RPMI7951 (cell line): ENCODE measurements at places on chromosomes 7 and 10. TPM values are rescaled to one million over a fixed set of nuclear protein-coding genes. Genes with fewer than 3 reads are reported as not detected.

CNPY1 gene
- total RNA-seq = not detected in 2 replicates

HTR7 gene
- total RNA-seq = 6.8 and 7.3 TPM in 2 replicates

OR2A5 gene
- total RNA-seq = not detected in 2 replicates

CCDC7 gene
- total RNA-seq = 3.8 and 9.4 TPM in 2 replicates

MSS51 gene
- 0.24 and 0.39 TPM in 2 replicates for total RNA-seq

AKR1E2 gene
- total RNA-seq = 18.0 and 21.1 TPM in 2 replicates

CALN1 gene
- total RNA-seq = not detected in 2 replicates

CFAP70 gene
- 0.12 TPM in 1 of 2 replicates, not detected in the other for total RNA-seq

SLC16A9 gene
- under 0.01 TPM in 1 of 2 replicates, not detected in the other for total RNA-seq

PAX4 gene
- not detected in 2 replicates for total RNA-seq

EFCAB10 gene
- not detected in 2 replicates for total RNA-seq

PTN gene
- total RNA-seq = 26.4 and 40.4 TPM in 2 replicates

HABP2 gene
- total RNA-seq = not detected in 2 replicates

PRRT4 gene
- not detected in 2 replicates for total RNA-seq

LEP gene
- not detected in 2 replicates for total RNA-seq

PDGFA gene
- total RNA-seq = 48.1 and 54.1 TPM in 2 replicates

TSC22D4 gene
- 12.5 and 23.6 TPM in 2 replicates for total RNA-seq

UBTD1 gene
- 16.8 and 18.5 TPM in 2 replicates for total RNA-seq

SPDYE11 gene
- not detected in 2 replicates for total RNA-seq

MYPN gene
- 1.4 and 1.8 TPM in 2 replicates for total RNA-seq

RHOBTB1 gene
- total RNA-seq = 10.1 and 12.4 TPM in 2 replicates
